Esophagus muscularis mucosa (tissue), 4 donors: ENCODE measurements at places on chromosomes 7 and 10.

GRCh38 chr7:36266190-36266589 is 113.1 kb downstream of the EEPD1 start:
- no peak for DNase-seq

DNA sequence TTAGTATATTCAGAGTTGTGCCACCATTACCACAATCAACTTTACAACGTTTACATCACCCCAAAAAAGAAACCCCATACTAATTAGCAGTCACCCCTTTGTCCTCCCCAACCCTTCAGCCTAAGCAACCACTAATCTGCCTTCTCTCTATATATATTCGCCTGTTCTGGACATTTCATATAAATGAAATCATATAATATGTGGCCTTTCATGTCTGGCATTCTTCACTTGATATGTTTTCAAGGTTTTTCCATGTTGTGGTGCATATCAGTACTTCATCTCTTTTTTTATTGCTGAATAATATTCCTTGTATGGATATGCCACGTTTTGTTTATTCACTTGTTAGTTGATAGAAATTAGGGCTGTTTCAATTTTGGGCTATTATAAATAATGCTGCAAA is 70.4 kb downstream of the AASS start:
- DNase-seq = no peak

GRCh38 chr10:116831086-116831485 is 18.2 kb upstream of the ENO4 start:
- DNase-seq = no peak

- DNase-seq = no peak
Measured at GRCh38 chr10:106147021-106147420, 1017.5 kb downstream of the SORCS1 start.

- DNase-seq = no peak
Measured at GRCh38 chr10:23965123-23965522, 243.8 kb upstream of the KIAA1217 start.

GRCh38 chr10:8978100-8978499 is 923.6 kb downstream of the GATA3 start:
- DNase-seq = no peak

DNA sequence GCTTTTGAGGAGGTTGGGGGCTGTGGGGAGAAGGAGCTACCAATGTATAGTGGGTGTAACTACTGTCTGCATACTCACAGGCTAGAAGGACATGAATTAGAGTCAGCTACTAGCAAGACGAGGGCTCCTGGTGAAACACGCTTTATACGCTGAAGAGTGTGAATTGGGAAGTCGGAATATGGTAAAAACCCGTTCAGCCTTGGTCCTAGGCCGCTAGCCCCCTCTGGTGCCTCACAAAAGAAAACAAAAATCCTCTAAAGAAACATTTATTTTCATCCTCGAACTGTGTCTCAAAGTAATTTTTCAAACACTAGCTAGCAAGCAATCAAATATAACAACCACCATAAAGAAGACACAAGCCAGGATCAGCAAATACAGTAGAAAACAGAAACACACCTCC is 338.1 kb upstream of the SEMA3C start:
- no peak for DNase-seq
